Gastroesophageal sphincter (tissue), 4 donors: ENCODE measurements at places on chromosomes 11 and 22. TPM values are rescaled to one million over a fixed set of nuclear protein-coding genes. Genes with fewer than 3 reads are reported as not detected.
A peak's percentile ranks its signal among the peaks of the same experiment; 100 is the strongest.

DNA sequence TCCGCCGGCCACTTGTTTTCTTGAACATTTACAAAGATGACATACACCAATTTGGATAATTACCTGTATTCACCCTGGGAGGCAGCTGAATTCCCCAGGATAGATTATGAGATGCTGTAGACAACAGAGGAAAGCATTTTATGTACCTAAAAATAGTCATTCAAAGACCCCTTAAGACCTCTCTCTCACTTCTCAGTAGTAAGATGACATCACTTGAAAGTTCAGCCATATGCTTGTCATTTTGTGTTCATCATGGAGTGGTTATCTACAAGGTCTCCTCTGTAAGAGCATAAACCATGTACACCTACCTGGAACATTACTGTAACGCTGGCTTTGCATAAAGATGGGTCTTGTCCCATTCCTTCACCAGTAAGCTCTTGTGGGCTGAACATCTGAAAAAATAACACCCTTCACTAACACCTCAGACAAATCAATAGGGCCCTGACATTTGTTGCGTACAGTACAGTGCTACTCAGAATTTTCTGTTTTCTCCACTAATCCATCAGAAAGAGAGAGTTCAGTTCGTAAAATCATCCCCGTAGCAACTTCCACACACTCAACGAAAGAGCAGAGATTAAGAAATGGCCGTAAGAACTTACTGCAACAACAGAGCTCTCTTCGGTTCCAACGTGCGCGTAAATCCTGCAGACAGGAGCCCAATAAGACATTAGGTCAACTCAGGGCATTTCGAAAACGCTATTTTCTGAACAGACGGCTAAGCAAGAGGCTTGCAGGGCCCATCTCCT, 15.6 kb upstream of the WDR74 start:
- no peak for ATAC-seq

The NUP160 gene
- 24.2 TPM for total RNA-seq

The ARHGAP20 gene
- total RNA-seq = 6.5 TPM

GRCh38 chr22:45934168-45934564, 42.8 kb downstream of the WNT7B start:
- ATAC-seq = no peak

The DTX4 gene
- 6.5 TPM for total RNA-seq

- ATAC-seq = no peak
Measured at GRCh38 chr11:88301488-88302140, 35.9 kb downstream of the CTSC start.

DNA sequence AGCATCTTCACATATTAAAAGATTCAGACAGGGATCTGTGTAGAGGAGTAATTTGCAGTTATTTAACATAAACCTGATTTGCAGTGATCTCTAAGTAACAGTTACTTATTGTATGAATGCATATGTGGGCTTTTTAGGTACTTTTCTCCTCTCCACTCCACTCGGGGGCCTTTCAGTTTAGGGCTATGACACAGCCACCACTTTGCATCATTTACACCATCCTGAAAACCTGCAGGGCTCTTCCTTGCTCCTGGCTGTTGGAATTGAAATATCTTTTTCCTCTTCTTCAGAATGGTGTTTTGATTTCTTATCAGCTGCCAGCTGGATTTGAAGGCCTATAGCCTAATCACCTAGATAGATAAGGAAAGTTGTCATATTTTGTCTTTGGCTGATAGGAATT, 580.8 kb downstream of the NELL1 start:
- ATAC-seq = no peak

- ATAC-seq = no peak
Measured at GRCh38 chr11:36026315-36026968, 82.6 kb downstream of the LDLRAD3 start.

DNA sequence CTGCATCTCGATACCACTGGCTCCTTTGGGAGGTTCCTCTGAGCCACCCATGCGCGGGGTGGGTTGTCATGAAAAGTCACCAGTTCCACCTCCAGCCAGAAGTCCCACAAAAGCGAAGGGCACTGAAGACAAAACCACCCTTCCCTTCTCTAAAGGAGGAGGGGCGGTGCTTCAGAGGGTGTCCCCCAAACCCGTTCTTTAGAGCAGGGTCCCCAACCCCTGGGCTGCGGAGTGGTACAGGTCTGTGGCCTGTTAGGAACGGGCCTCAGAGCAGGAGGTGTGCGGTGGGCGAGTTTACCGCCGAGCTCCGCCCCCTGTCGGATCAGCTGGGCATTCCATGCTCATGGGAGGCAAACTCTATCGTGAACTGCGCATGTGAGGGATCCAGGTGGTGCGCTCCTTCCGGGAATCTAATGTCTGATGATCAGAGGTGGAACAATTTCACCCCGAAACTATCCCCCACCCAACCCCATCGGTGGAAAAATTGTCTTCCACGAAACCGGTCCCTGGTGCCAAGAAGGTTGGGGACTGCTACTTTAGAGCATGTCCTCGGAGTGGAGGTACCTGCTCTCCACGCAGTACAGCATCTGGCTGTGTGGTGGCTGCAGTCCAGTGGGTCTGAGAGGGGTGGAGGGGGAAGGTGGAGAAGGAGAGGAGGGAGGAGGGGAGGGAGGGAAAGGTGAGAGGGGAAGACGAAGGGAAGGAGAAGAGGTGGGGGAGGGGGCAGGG, 72.9 kb upstream of the SEPTIN5 start:
- ATAC-seq = no peak

DNA sequence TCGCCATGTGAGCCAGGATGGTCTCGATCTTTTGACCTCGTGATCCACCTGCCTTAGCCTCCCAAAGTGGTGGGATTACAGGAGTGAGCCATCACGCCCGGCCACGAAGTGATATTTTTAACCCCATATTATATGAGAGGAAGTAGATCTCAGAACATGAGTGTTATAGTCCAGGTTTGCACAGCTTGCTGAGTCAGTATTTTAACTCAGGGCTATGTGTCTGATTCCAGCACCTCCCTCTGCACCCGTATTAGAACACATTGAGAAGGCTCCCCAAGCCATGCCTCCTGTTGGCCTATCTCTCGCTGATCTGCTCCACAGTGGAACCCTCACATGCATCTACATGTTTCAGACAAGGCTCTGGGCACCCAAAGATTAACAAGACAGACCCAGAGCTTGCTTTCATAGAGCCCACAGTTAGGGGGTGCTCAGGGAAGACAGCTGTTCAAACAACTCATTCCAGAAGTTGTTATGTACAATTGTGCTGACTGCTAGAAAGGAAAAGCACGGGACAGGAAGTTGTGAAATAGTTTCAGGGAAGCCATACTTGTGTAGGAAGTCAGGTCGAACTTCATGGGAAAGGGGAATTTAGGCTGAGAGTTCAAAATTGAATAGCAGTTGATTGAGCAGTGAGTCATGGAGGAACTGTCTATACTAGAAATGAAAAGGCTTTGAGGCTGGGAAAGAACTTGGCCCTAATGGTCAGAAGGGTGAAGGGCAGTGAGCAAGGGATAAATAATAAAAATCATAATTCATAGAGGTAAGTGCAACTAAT, 49.3 kb upstream of the CLPB start:
- peak; percentile 82 for ATAC-seq

- ATAC-seq = peak; percentile 32
Measured at GRCh38 chr22:24285245-24285644, 14.6 kb downstream of the SPECC1L start.

The CCDC116 gene
- 0.16 TPM for total RNA-seq

- ATAC-seq = no peak
Measured at GRCh38 chr22:44366372-44367300, 53.9 kb upstream of the SHISAL1 start.

DNA sequence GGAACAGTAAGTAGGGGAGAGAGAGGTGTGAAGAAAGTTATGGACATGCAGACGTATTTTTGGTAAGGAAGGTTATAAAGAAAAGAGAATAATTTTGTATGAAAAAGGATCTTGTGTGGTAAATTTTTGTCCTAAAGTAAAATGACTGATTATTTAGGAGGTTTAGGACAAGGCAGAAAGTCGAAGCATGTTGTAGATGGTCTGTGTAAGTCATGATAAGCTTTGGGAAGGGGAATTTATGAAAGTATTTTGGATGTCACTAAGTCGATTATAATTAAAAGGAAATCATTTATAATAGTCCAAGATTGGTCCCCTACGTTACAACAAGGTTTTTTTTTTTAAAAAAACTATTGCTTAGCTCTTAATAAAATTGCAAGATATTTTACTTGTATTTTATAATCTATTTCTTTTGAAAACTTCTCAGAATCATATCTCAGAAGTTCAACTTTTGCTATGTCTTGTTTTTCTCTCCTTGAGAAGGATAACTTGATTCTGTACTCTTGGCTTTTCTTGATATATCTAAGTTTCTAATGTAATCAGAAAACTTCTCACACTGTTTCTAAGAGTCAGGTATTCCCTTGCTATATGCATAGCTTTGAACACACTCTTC, 10.9 kb upstream of the CABP2 start:
- ATAC-seq = no peak

The PDE3B gene
- 21.8 TPM for total RNA-seq

DNA sequence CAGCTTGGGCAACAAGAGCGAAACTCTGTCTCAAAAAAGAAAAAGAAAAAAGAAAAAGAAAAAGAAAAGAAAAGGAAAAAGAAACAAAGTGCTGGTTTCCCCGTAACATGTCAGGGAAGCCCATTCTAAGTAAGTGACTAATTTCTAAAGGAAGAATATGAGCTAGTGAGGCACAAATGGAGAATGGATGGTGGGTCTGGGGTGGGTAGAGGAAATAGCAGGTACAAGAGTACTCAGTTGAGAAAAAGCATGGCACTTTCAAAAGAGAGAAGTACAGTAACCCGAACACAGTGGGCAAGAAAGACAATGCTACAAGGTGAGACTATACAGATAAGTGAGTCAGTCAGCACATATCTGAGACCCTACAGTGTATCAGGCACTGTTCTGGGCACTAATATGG, 4.5 kb downstream of the MAJIN start:
- ATAC-seq = no peak

The TMPRSS6 gene
- not detected for total RNA-seq

DNA sequence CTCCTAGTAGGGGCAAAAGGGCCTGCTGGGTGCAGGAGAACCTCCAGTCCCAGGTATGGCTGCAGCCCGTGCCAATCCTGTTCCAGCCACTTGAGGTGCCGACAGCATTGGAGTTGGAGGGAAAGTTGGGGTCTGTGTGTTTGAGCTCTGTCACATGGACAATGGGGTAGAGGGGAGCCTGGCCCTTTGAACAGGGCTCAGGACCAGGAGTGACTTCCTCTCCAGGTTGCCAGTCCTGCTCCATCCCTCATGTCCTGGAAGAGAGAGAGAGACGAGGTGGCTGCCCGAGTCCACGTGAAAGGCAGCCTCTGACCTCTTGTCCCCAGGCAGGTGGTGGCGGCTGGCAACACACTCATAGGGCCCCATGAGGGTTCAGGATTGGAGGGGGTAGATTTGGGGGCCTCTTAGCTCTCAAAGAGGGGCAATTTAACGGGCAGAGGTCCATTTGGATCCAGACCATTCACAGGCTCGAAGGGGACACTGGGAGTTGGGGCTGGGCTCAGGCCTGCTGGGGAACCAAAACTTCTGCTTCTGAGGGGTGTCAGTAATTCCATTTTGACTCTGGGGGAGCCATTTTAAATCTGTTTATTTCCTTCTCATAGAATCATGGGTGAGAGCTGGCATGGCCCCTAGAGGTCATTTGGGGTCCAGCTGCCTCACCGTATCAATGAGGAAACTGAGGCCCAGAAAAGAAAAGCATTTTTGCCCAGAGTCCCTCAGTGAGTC, 4.1 kb downstream of the ADORA2A start:
- ATAC-seq = no peak

The BIK gene
- not detected for total RNA-seq

The PTPN5 gene
- total RNA-seq = 3.7 TPM

DNA sequence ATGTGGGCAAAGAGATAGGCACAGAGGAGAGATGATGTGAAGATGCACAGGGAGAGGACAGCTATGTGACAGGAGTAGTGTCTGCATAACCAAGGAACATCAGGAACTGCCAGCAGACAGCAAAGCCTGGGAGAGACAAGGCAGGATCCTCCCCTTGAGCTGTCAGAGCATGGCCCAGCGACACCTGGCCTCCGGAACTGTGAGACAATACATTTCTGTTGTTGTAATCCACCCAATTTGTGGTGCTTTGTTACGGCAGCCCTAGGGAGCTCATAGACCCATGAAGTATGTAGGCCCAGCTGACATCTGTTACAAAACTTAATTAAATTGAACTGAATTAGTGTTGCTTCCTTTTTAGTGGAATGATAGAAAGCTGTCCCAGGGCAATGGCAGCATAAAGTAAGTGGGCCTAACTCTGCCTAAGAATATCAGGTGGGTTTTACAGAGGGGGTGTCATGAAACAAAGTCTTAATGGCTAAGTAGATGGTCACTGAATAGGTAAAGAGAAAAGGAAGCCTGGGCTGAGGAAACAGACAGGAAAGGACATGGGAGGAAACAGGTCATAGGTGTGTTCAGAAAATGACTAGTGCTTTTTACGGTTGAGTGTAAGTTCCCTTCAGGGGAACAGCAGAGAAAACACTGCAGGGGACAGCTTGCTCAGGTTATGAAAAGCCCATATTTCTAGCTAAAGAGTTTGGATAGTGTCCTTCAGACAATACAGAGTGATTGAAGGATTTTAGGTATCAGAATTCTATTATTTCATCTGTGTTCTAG, 24.8 kb downstream of the RASSF10 start:
- ATAC-seq = no peak

DNA sequence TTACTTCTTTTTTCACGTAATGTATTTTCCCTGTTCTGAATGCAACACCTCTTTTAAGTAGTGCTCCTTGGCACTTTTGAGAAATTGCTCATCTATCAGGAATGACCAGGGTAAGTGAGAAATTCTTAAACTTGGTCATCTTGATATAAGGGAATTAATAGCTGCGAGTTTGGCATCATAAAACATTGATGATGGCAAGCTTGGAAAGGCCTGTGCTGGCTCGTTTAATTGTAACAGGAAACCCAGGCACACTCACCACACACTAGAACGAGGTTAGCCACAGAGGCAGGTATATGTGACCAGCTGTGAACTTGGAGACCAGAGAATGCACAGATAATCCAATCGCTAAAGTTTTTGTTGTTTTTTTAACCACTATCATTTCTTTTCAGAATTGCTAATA, 24.3 kb downstream of the FAM118A start:
- ATAC-seq = no peak

- no peak for ATAC-seq
Measured at GRCh38 chr22:37239336-37240239, 4.5 kb downstream of the RAC2 start.

DNA sequence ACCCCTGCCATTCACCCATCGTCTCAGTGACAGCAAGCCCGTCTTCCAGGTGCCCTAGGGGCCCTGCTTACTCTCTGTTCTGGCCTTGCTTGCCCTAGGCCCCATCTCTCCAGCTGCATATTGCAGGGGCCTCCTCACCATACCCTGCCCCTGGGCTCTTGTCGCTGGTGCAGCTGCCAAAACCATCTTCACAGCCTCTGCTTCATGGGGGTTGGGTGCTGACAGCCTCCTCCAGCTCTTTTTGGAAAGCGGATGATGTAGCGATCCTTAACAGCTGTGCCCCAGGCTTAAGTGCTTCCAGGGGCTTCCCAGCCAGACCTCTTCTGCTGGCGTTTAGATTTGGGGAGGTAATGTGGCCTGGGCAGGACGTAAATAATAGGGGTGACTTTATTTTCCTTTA, 61.2 kb upstream of the SUSD2 start:
- ATAC-seq = no peak

The ACRV1 gene
- not detected for total RNA-seq

- ATAC-seq = no peak
Measured at GRCh38 chr11:76148231-76148630, 58.1 kb downstream of the WNT11 start.
